ENCODE measurements at places on chromosomes 4 and X.

GRCh38 chr4:88645994-88646393 lies 51.6 kb downstream of the NAP1L5 start:
- no peak for DNase-seq

GRCh38 chrX:130261296-130261893 lies 7.3 kb downstream of the ZNF280C start:
- no peak for DNase-seq

GRCh38 chr4:7811536-7812191 lies 128.0 kb downstream of the AFAP1 start:
- DNase-seq: no peak

GRCh38 chrX:153766098-153766817 lies 2.2 kb downstream of the PLXNB3 start:
- peak; percentile 25 for DNase-seq

GRCh38 chr4:17448689-17449088 lies 63.2 kb downstream of the QDPR start:
- no peak for DNase-seq

GRCh38 chr4:99207911-99208718 lies 10.9 kb downstream of the ADH6 start:
- no peak for DNase-seq

DNA sequence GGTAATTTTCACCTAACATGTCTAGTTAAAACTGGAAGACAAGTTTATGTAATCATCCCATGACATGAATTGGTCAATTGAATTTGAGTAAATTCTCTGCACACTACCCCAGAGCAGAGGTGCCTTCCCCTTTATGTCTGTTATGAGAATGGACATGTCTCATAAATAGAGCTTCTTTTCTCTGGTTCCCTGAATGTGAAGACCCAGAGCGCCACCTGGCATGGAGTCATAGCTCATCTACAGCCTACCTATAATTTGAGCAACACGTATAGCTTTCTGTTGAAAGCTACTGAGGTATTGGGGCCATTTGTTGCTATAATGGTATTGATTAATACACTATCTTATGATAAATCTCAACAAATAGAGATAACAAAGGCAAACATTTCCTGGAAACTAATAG lies 626.5 kb upstream of the GALNTL6 start:
- no peak for DNase-seq
